ENCODE measurements at places on chromosomes 7 and 10.

DNA sequence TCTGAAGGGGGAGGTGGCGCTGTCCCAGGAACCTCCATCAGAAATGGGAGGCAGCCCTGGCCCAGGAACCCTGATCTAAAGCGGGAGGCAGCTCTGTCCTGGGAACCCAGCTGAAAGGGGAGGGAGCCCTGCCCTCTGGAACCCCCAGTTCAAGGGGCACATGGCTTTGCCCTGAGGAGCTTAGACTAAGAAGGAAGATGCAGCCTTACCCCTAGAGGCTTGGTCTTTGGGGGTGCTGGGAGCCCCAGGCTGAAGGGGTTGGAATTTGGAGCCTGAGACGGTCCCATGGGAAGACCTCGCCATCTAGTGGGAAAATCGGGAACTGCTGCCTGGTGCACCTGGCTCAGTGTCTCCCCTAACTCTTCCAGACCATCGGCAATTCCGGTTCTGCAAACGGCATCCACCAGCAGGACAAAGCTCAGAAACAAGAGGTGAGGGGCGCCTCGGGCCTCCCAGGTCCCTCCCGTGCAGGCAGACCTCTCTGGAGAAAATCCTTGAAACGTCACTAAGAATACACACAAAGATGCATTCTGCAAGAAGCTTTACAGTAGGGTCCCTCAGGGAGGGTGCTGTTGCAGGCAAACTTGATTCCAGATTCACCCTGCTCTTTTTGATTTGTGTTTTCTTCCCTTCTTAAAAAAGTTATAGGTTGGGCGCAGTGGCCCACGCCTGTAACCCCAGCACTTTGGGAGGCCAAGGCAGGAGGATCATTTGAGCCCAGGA, 52.4 kb upstream of the GTF2IRD1 start:
- DNase-seq, result peak; percentile 46

DNA sequence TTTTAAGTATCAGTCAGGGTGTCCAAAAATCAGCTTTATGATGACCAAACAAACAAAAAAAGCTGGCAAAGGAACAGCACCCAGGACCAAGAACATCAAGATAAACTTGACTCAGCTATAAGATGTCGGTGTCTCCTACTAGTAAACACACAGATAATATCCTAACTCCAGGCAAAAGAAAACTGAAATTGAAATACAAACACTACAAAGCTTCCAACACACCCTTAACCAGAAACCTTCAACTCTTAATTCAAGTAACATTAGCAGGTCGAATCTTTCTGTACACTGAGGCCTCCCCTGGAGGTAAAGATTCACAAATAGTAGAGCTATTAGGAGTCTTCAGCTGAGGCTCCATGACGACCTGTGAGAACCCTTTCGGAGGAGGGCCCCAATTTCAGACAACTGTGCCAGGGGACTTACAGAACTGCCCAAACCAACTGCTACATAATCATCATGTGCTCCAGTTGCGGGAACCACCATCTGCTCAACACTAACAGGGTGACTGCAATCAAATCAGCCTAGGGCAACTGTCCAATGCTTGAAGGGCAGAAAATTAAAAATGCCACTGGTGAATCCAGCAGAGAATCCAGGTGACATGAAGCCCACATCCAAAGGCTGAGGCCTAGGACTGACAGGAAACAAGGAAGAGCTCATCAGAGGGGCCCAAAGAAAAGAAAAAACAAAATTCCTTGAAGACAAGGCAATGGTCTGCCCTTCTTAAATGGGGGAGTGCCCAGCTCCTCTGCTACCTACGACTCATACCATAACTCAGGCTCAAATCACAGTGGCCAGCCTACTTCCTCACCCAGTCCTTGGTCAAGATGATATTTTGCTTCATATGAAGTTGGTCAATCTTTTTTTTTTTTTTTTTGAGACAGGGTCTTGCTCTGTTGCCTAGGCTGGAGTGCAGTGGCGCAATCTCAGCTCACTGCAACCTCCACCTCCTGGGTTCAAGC, 20.0 kb downstream of the XPNPEP1 start:
- DNase-seq, result no peak

DNA sequence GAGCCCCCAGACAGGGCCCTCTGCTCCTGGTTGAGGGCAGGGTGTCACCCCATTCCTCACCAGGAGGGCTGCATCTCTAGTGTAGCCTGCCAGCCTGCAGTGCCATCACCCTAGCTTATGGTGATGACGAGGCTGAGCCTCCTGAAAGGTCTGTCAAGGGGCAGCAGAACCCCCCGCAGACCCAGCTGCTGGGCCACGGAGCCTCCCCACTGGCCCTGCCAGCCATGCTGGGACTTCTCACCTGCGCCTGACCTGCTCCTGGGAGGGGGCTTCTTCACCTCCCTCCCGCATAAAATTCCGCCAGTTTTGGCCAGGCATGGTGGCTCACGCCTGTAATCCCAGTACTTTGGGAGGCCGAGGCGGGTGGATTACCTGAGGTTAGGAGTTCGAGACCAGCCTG, 40.4 kb upstream of the RASGEF1A start:
- DNase-seq, result no peak

DNA sequence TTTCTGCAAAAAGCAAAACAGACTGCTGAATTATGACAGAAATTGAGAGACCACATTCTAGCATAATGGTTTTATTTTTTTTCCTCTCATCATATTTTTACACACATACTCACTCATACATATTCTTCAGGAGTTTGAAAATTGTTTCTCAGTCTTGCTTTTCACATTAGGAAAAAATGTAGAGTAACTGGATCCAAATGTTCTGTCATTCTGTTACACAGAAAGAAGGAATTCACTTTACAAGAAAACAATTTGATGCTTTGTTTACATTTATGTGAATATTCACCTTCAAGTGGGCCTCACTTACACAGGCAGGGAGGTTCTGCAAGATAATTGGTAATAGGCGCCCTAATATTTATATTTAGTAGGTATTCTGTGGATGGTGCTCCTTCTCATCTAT, 82.0 kb downstream of the ARL4A start:
- DNase-seq, result no peak

- DNase-seq, result no peak
Measured at GRCh38 chr7:12130609-12131008, 80.5 kb upstream of the TMEM106B start.

All from globus pallidus (tissue), 1 donor.